Heart left ventricle (tissue), 16 donors: ENCODE measurements at places on chromosomes 7 and 10.

DNA sequence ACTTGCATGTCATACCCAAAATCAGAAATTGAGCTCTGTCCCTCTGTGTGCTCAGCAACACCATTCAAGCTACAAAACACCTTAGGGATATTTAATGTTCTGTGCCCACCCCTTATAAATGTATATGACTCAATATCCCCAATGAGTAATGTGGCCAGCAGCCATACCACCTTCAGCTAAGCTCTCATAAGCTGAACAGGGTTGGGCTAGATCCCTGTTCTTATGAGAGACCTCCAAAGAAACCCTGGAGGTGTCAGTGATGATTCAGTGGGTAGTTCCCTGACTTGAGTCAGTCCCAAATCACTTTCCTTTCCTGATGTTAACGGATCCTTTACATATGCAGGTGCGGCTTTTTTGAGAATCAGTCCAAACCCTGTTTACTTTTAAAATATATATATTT lies 253.8 kb downstream of the CREB5 start:
- no peak for DNase-seq

GRCh38 chr7:144908943-144909556 lies 73.2 kb upstream of the TPK1 start:
- no peak for DNase-seq

- DNase-seq: peak; percentile 49
Observed at GRCh38 chr10:69389827-69390490, 26.8 kb downstream of the TACR2 start.

DNA sequence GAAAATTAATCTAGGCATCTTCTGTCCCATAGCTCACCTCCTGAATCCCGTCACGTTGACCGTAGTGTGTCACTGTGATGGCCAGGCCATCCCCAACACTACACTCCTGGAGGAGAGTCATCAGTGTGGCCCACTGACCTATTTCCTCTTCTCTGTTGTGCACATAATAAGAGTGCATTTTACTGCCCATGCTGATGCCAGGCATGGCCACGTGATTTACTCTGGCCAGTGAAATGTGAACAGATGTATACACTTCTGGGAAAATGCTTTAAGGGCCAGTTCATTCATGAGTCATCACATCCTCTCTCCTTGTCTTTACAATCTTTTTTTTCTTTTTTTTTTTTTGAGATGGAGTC lies 101.9 kb upstream of the PIP4K2A start:
- no peak for DNase-seq

- DNase-seq: no peak
Observed at GRCh38 chr7:151141311-151141854, 26.1 kb downstream of the GBX1 start.

GRCh38 chr10:128152741-128153580 lies 26.7 kb upstream of the MKI67 start:
- no peak for DNase-seq

- DNase-seq: no peak
Observed at GRCh38 chr10:34327184-34327583, 487.9 kb downstream of the PARD3 start.

DNA sequence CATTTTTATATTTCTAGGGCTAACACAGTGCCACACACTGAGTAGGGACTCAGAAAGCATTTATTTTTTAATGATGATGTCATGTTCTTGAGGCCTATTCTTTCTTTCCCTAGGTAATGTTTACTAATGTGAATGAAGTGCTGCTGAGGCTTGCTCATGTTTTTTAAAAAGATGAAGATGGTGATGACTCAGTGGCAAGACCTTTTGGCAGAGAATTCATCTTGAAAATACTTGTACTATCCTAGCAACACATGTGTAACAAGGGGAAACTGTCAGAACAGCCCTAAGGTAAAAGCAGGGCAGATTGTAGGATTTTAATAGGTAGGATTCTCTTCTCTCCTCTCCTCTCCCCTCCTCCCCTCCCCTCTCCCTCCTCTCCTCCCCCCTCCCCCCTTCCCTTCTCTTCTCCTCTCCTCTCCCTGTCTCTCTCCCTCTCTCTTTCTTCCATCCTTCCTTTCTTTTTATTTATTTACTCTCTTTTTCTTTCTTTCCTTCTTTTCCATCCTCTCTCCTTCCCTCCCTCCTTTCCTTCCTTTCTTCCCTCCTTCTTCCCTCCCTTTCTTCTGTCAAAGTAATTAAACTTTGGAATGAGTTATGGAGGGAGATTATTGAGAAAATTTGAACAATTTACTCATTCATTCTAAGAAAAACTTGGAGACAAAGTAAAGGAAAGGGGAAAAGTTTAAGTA lies 75.3 kb downstream of the ZNF92 start:
- no peak for DNase-seq

DNA sequence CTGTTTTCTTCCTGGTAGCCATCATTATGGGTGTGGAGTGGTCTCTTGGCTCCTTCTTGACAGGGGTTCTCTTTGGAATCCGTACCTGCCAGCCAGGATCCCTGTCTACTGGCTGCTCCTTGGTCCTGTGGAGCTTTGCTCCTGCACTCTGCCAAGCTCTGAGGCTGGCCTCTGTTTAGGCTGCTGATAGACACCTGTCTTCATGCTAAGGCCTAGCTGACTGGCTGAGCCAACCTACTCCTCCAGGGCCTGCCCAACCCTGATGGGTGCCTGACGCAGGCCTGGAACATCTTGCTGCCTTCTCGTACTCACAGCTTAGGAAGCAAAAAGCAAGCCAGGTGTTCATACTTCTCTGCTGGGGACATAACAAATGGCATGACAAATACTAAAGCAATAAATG lies 333.6 kb upstream of the ZNF32 start:
- DNase-seq: no peak

GRCh38 chr7:95921543-95921942 lies 149.2 kb downstream of the DYNC1I1 start:
- no peak for DNase-seq

DNA sequence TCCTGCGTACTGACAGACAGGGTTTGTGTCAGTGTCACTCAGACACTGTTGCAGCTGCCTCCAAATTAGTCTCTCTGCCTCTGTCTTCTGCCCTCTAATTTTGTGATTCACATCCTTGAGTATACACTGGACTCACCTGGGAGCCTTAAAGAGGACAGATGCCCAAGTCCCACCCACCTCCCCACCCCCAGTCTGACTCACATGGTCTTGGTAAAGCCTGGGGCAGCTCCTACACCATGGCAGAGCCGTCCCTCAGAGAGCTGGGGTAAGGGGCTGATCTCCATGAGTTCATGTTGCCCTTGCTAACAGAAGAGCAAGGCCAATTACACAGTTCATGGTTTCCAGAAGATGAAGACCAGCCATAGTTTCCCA lies 197.6 kb upstream of the STK17A start:
- no peak for DNase-seq

DNA sequence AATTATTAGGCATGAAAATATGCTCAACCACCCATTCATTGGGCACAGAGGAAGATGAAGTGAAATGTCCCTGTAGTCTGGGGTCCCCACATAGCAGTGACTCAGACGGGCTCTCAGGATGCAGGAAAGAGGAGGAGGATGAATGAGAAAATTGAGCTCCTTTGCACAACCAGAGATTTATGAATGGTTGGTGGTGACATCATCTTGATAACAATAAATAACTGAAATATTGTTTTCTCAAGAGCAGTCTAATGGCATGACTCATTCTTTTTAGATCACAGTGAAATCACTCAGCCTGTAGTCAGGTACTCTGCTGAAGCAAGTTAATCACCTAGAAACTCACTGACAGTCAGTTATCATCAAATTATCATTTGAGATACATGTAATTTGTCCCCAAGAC lies 254.1 kb downstream of the RELN start:
- DNase-seq: no peak

- DNase-seq: no peak
Observed at GRCh38 chr10:130013335-130014262, 49.5 kb upstream of the EBF3 start.

DNA sequence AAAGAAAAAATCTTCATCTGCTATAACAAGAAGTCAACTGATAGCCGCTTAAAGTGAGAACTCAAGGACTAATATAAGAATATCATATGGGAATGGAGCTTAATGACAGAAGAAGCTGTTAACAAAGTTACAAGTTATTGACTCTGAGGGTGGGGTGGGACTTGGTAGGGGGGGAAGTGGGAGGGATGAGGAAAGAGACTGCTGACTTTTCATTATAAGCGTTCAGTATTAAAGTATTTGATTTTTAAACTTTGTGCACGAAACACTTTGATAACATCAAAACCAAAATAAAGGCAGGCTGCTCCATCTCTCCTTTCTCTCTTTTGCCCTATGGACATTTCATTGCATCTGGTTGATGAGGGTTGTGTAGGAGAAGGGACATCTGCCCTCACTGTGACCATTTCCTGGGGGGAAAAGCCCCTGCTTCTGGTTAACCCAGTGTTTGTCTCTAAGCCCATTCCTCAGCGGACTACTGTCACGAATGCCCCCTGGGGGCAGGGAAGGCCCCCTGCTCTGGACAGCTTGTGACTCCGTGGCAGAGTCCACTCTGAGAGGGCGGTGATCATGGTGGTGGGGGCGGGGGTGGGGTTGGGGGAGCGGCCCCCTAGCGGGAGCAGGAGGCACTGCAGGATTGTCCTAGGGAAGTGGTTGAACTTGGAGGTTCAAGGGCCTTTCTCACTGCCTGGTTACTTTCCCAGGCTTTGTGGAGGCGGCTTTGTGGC lies 17.4 kb downstream of the SLC13A4 start:
- no peak for DNase-seq

- no peak for DNase-seq
Observed at GRCh38 chr10:123991611-123992570, 100.3 kb upstream of the CPXM2 start.

GRCh38 chr10:9800571-9800970 lies 1217.1 kb upstream of the CELF2 start:
- no peak for DNase-seq

GRCh38 chr10:98642281-98642680 lies 195.5 kb upstream of the HPS1 start:
- no peak for DNase-seq

DNA sequence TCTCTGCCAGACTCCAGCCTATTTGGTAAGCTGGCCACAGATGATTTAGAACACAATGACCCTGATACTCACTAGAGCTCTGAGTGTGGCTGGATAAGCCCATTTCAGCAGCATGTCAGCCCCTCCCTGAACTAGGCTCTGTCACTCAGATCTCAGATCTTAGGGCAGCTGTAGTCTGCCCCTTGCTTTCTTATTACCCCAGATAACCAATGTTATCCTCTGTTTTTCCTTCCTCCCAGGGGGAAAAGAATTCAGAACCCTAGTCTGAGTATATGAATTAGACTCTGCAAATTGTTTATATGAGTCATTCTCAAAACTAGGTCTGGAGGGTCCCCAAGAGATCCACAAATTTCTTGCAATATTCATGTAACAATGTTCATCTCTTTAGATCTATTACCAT lies 286.2 kb downstream of the KCNMA1 start:
- DNase-seq: no peak

- no peak for DNase-seq
Observed at GRCh38 chr7:129401228-129401966, 32.8 kb upstream of the STRIP2 start.

- no peak for DNase-seq
Observed at GRCh38 chr7:23230641-23231101, 15.9 kb upstream of the GPNMB start.

DNA sequence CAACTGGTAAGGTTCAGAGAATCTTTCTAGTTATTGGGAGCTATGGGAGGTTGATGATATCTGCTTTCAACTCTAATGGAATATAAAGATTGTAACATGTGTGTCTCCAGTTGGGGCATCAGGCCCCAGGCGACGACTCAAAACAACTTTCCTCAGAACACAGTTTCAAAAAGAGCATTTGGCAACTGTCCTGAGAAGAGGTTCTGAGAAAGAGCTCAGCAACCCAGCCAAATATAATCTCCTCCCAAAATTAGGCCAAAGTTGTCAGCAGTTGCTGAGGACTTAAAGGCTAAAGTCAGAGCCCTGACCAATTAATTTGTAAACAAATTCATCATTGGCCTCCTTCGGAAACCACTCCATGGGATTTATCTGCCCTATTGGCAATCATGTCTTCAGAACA lies 251.1 kb upstream of the NFE2L3 start:
- no peak for DNase-seq

DNA sequence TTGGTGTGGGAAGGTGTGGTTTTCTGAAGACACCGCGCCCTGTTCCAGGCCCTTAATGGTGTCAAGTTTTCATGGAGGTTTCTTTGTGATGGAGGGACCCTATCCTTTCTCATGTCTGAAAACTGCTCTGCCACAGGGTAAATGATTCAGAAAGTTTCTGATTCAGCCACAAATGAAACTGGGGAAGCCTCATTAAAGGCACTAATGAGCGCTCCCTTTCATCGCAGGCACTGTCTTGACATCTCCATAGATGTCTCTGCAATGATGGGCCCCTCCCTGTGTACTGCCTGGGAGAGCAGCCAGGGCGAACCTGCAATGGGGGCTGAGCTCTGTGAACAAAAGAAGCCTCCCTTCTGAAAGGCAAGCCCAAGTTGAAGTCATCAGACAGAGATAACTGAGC lies 355.3 kb downstream of the PRPF18 start:
- no peak for DNase-seq

GRCh38 chr7:98040626-98041360 lies 50.8 kb upstream of the OCM2 start:
- no peak for DNase-seq

DNA sequence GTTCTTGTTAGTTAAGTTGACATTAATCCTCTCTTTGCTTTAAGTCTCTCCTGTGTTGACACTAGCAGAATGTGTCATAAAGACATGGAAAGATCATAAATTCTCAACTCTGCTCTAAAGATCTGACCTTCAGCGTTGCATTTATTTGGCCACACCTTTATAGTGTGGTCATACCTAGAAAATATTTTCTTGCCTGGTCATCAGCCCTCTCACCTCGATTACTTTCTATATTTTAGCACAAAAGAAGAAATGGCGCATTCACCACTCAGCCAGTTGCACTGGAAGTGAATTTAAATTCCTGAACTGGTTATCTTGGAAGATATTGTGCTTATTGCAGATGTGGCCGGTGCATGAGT lies 96.7 kb upstream of the PDCD4 start:
- no peak for DNase-seq

DNA sequence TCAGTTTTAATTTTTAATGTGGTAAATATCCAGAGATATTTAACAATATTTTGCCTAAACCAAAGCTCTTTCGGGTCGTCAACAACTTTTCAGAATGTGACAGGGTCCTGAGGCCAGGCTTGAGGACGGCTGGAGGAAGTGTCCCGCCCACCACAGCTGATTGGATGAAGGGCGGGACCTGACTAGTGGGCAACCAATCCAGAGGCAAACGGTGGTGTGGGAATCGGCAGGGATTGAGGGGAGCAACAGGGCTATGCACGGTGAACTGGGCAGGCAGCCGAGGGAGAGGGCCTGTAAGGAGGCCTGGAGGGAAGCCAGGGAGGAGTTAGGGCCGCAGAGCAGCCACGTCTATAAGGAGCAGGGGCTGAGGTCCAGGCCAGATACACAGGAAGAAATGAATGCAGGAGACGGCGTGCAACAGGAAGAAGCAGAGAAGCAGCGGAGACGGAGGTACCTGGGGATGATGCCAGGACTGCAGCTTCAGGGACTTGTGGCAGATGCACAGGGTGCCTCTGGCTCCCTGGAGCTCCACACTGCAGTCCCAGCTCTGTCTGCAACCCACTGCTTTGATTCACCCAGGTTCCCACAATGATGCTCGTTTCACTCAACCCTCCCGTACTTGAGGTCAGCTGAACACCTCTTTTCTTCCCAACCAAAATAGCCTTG lies 46.1 kb upstream of the ZMIZ1 start:
- DNase-seq: peak; percentile 82

GRCh38 chr7:103626776-103627175 lies 180.8 kb upstream of the SLC26A5 start:
- DNase-seq: no peak
